ENCODE measurements at places on chromosomes 5 and 9.

GRCh38 chr5:366541-367357, 45.2 kb downstream of the AHRR start:
- no peak for DNase-seq

DNA sequence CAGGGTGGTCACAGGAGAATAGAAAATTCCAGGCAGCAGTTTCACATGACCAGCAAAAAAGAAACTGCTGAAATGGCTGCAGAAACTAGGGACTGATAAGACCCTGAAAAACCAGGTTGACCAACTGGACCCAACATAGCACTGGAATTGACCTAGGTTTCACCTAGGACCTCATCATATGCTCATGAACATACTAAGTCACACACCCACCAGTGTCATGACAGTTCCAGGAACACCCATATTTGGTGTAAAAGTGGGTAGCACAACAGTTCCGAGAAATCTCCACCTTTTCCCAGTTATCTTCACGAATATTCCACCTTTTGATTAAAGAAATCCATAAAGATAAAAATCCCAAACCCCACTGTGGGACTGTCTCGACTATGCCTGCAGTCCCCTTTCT, 182.2 kb downstream of the AGTPBP1 start:
- no peak for DNase-seq

- DNase-seq: peak; percentile 87
These were observed 27.6 kb downstream of the AQP7 start for GRCh38 chr9:33374634-33375237.

- no peak for DNase-seq
These were observed 59.9 kb downstream of the SLC1A3 start for GRCh38 chr5:36666274-36666673.

DNA sequence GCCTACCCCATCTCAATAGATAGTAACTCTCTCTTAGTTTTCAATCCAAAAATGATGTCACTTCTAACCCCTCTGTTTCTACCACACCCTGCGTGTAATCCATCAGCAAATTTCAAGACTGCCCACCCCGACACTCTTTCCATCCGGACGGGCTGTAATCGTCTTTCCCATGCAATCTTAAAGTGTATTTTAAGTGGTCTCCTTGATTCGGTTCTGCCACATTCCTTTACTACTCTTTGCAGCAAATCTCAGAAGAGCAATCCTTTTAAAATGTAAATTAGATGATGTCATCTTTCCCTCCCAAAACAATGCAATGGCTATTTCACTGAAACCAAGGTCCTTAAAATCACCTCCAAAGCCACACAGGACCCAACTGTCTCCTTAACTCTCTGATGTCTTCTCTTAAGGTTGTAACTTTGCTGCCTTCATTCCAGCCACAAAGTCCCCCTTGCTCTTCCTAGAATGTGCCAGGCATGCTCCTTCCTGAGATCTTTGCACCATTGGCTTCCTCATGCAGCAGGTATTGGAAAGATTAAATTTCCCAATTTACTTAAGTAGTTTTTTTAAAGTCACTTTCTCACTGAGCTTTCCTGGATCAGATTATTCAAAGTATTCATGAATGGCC, 932.5 kb upstream of the WWC1 start:
- no peak for DNase-seq

GRCh38 chr9:117697046-117697445, 7.2 kb upstream of the TLR4 start:
- DNase-seq: no peak

DNA sequence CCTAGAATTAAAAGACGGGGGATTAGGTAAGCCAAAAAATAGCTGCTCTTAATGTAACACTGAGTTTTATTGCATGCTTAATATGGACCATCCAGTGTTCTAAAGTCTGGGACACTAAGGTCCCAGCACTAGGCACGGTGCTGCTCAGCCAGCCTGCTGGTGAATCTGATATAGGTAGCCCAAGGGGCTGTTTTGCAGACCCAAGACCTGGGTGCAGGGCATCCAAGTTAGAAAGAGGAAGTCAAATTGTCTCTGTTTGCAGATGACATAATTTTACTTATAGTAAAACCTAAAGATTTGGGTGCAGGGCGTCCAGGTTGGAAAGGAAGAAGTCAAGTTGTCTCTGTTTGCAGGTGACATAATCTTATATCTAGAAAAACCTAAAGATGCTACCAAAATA, 17.8 kb downstream of the IFNA5 start:
- DNase-seq: no peak

- DNase-seq: no peak
These were observed 138.6 kb downstream of the ARL15 start for GRCh38 chr5:54171645-54172384.

- DNase-seq: peak; percentile 85
These were observed at the start of gene PRELID2 for GRCh38 chr5:145834917-145835847. TSS of gene PRELID2 (minus strand) at chr5:145835342. CDS start at chr5:145835251, 91 bp downstream.

GRCh38 chr5:62460578-62460983, 48.0 kb downstream of the IPO11 start:
- no peak for DNase-seq

DNA sequence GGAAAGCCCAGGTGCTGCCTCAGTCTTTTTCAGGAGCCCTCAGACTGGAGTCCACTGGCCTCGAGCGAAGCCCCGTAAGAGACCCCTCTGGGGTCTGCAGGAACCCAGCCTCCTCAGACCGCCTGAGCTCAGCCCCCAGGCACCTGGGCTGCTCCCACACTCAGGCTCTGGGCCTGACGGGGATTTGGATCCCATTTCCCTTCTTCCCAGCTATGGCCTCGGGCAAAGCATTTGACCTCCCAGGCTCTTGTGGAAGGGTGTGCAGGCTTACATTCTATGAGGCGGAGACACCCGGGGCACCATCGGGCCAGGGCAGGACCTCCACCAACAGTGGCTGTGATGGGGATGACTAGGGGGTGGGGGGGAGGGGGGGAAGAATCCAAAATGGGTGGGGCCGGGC, 4.5 kb downstream of the AGPAT2 start:
- DNase-seq: no peak

DNA sequence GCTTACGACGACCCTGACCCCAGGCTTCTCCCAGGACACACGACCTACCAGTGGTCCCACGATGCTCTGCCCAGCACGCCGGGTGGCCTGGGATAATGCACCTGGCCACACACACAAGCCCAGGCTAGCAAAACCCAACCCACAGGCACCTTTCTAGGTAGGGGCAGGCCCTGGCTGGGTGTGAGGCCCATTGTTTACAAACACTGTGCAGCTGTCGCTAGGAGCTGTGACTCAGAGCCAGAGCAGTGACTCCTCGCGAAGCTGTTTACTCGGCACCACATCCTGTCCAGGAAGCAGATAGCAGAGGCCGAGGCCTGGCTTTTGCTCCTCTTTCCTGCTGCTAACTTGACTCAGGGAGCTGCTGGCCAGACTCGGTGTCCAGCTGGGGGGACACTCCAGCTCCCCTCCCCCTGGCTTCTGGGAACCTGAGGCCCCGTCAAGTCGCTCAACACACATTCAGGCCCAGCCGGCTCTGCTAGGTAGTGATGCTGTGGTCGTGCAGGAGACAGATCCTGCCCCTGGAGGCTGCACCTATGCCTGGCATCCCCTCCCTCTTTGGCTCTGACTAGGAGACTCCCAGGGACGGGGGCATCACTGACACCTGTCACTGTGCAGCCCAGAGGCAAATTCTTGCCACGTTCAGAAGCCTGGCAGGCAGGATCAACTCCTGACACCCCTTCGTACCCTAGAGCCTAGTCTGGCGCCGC, 12.8 kb upstream of the RALGDS start:
- peak; percentile 93 for DNase-seq

DNA sequence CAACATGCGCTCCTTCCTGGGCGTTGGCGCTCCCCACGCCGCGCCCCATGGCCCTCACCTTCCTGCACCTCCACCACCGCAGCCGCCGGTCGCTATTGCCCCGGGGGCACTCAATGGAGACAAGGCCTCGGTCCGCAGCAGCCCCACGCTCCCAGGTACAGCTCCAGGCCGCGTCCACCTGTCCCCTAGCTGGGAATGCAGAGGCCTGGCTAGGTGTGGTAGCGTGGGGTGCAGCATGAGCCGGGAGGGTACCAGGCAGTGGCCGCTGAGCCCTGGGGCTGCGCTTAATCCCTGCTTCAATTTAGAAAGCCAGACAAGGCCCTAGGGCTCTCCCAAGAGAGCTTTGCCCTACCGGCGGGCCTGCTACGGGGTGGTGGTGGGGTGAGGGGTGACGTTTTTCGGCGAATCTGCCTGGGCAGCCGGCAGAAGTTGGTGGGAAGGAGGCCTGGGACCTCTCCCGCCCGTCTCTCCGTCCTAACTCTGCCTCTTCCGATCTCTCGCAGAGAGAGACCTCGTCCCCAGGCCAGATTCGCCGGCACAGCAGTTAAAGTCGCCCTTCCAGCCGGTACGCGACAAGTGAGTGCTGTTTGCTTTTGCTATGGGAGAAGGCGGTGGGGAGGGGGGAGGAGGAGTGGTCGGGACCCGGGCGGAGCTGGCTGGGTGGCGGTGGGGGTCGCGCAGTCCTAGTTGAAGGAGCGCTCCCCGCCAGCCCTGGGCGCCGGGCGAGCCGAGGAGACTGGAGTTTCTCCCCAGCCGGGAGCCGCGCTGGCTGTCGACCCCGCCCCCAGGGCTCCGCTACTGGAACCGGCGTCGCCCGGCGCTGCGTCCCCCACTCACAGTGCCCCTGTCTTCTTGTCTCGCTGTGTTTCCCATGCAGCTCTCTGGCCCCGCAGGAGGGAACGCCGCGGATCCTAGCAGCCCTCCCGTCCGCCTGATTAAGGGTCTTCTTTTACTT, 4.8 kb downstream of the IRX1 start:
- DNase-seq: no peak

DNA sequence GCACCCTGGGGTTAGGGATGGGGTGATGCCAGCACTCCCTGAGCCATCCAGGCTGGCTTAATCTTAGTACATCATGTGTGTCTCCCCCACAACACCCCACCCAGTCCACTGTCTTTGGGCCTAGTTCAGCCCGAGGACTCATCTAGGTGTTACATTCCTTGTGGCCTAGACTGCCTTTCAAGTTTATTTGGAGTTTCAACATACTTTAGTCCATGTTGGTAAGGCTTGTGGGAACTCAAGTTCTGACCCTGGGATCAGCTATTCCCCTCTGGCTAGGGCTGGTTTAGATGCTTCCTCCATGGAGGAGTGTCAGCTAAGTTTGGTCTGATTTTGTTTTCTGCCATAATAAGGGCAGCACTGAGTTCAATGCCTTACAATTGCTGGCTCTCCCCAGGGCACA, 302.4 kb downstream of the SMARCA2 start:
- DNase-seq: no peak

DNA sequence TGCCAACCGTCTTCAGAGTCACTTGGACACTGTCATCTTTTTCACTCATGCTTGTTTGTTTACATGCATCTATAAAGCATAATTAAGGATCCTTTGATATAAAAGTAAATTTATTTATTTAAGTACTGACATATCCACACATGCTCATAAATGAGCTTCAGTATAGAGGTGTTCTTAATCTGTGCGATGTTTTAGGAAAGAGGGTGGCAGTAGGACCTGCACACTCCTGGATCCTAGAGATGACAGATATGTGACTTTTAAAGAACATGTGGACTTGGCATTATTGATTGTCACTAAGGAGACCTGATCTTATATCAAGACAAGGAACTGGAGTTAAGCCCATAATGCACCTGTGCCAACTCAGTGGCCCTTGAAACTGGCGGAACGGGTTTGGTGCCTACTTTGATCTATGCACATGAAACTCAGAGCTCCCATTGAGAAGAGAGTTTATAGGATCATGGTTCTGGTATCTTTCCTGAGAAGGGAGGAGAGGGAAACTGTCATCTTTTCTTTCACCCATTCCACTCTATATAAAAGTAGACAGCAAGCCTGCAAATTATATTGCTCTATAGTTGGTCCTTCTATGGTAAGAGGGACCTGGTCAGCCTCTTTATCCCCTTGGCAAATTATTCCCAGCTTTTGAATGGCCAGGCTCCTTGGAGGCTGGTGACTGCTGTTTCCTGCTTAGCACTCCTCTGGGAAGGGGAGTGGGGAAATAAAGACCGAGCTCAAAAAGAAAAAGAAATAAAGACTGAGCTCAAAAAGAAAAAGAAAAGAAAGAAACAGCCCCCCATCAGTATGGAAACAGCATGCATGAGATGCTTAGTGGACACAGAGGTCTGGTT, 57.8 kb upstream of the LIFR start:
- DNase-seq: no peak

DNA sequence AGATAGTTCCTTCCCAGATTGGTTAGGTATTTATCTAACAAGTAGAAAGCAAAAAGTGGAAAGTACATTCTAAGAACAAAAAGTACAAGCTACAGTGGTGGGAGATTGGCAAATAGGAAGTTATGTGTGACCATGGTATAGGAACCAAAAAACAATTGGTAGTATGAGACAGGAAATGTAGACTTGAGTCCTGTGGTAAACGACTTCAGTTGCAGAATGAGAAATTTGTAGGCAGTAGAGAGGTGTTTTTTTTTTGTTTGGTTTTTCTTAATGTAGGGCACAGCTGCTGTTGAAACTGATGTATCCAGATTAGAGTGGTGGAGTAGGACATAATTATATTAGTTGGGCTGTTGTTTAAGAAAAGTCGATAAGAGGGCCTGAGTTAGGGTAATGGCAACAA, 72.0 kb downstream of the CCNH start:
- DNase-seq: no peak

DNA sequence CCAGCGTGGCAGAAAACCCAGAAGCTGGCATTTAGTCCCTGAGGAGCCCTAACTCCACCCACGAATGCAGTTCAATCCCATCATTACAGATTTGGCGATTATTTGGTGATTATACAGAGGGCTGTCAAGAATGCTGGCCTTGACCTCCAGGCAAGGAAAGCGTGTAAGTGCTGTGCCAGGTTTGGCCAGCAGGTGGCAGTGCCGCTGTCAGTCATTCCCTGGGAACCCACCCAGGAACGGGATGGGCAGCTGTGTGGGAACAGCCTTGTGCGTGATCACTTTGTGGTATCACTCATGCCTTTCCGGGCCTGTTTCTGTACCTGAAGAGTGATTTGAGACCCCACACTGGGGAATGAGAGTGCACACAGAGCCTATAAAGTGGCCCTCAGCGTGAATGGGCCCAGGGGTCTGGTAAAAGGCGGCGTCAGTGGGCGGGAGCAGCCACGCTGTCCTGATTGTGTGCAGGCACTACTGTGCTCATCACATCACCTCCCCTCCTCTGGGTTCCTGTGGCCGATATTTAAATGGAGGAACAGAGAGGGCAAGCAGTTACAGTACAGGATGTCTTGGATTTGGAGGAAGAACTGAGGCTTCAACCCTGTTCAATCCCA, 215.6 kb downstream of the ROR2 start:
- DNase-seq: peak; percentile 61

- DNase-seq: no peak
These were observed 39.8 kb downstream of the LAMC3 start for GRCh38 chr9:131048820-131049219.

DNA sequence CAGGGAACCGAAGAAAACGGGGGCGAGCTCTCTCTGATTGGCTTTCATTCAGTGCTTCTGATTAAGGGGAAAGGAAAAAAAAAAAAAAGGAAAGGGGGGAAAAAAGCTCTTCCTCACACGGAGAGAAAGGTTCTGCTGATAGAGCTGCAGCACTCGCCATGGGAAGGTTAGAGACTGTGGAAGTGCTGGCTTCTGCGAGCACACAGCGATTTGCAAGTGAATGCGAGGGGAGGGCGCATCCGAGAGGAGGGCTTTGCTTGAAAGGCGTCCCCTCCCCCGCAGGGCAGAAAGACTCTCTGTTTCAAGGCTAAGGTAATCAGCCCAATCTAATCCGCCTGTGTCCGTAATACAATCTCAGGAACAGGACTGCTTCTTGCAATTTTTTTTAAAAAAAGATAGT, at the start of gene CDH10:
Gene CDH10 (minus strand): TSS at position 218 of the 400 bp plus-strand sequence. CDS start 51,488 bp downstream, outside the sequence.
- no peak for DNase-seq
